ENCODE measurements at places on chromosomes 12 and 14. TPM values are rescaled to one million over a fixed set of nuclear protein-coding genes. Genes with fewer than 3 reads are reported as not detected.

- no peak for DNase-seq
Measured at GRCh38 chr14:94379291-94380224, 8.8 kb downstream of the SERPINA1 start.

GRCh38 chr12:121490401-121491281 is 90.2 kb downstream of the KDM2B start:
- DNase-seq = no peak

The TDRD9 gene
- 0.50 TPM for total RNA-seq

The EFS gene
- total RNA-seq = 12.2 TPM

The GDF11 gene
- total RNA-seq = 4.3 TPM

The GAS2L3 gene
- total RNA-seq = 33.4 TPM

The SAMD15 gene
- 0.33 TPM for total RNA-seq

The DYRK2 gene
- total RNA-seq = 22.5 TPM

Measured in fibroblast of lung (primary cell).